ENCODE measurements at places on chromosomes 7 and 10.

DNA sequence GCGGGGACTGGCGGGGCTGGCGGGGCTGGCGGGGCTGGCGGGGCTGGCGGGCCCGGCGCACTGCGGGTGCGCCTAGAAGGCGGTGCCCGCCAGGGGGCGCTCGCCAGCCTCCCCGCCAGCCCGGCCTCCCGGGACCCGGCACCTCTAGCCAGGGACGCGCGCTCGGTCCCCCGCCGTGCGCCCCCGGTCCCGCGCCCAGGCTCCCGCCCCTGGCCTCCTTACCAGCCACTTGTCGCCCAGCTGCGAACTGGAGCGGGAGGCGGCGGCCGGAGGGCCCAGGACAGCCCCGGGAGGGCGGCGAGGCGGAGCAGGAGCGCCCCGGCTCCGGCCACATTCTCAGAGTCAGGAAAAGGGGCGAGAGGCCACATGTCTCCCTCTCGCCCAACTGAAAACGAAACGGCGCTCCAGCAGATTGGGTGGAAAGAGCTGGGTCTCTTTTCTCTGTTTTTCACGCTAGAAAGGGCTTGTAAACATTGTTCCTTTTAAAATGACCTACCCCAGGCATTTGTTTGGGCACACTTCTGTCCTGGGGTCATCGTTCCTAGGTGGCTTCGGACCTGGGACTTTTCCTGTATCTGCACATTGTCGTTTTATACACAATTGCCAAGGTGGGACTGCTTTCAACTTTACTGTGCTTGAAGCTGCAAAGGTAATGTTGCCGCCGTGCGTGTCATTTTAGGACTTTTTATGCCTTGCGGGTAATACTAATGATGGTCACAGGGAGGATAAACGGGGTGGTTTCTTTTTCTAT, 378 bp upstream of the PRKCQ start:
- DNase-seq, result peak; percentile 82

DNA sequence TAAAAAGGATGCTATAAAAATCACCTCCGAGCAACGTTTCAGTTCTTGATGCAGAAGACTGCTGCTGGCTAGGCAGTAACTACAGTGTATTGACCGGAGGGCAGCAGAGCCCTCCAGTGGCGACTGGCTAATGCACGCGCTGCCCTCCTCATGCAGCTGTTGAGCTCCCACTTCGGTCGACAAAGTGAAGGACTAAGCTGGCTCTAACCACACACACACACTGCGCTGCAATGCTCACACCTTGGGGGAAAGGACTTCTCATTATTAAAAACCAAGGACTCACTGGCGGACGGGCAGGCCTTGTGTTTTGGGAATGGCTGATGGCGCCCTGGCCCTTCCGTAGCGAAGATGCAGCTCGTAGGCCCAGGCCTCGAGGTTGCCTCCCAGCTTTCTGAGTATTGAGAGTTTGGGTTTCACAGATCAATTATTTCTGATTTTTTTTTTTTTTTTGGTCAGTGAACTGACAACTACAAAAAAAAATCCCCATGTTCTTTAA, 120.9 kb upstream of the DIP2C start:
- DNase-seq, result no peak

GRCh38 chr10:61125560-61126170, 181.7 kb upstream of the RHOBTB1 start:
- no peak for DNase-seq

GRCh38 chr10:43892062-43892770, 243.5 kb upstream of the ZNF32 start:
- no peak for DNase-seq

GRCh38 chr10:116272440-116273283, at the start of gene GFRA1:
Gene GFRA1 (minus strand): TSS chr10:116273206. CDS start chr10:116272029, 1,177 bp downstream.
- no peak for DNase-seq

DNA sequence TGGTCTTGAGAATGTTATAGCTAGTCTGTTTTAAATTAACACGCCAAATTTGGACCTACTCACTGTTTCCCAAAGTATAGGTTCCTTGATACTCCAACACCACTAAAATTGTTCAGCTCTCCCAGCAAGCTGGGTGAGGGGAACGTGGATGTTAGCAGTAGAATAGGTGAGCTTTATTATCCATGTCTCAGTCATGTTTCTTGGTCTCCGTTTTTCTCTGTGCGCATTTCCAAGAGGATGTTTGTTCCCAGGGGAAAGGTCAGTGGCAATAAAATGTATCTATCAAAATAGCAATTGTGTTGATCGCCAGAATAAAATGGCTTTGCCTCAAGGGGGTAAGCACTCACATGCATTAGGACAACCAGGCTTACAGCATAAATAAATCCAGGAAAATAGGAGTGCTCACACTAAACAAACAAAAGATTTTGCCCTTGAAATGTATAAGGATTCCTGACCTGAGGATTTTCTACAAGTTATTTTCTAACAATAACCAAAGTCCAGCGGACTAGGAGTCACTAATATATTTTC, 187.0 kb upstream of the C7orf33 start:
- no peak for DNase-seq

GRCh38 chr7:351681-352480, 61.9 kb downstream of the FOXL3 start:
- DNase-seq, result no peak

DNA sequence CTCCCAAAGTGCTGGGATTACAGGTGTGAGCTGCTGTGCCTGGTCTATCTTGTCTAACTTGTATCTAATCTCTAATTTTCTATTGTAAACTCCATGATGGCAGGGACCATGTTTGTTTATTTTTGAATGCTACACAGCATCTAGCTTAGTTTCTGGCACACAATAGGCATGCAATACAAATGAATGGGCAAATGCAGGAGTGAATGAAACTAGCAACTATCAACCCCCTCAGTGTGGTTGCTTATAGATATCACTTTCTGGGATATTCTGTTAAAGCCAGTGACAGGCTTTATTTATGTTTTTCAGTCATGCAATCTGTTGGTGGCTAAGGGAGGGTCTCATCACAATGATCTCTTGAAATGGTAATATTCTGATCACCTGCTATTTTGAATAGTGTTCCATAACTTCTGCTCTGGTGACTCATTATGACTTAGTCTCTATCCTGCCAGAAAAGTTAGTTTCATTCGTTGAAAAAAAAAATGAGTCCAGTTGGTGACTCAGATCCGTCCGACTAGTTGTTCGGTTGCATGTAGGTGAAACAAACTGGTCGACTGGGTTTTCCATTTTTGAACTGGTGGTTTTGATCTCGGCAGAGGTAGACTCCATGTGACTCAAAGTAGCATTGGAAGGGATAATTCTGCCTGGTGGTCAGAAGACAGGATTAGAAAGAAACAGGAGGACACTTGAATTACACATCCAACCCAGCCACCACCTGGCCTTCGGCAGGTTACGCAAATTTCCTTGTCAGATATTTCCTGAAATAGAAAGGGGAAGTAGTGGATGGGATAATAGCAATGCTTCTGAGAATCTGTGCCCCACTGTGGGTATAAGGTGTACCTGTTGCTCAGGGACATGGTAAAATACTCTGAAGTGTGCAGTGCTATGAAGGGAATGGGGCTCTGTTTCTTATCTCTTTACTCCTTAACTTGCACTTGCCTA, 76.8 kb downstream of the GATA3 start:
- DNase-seq, result peak; percentile 24

- DNase-seq, result no peak
These were observed 86.3 kb downstream of the RNF216 start for GRCh38 chr7:5694912-5695726.

DNA sequence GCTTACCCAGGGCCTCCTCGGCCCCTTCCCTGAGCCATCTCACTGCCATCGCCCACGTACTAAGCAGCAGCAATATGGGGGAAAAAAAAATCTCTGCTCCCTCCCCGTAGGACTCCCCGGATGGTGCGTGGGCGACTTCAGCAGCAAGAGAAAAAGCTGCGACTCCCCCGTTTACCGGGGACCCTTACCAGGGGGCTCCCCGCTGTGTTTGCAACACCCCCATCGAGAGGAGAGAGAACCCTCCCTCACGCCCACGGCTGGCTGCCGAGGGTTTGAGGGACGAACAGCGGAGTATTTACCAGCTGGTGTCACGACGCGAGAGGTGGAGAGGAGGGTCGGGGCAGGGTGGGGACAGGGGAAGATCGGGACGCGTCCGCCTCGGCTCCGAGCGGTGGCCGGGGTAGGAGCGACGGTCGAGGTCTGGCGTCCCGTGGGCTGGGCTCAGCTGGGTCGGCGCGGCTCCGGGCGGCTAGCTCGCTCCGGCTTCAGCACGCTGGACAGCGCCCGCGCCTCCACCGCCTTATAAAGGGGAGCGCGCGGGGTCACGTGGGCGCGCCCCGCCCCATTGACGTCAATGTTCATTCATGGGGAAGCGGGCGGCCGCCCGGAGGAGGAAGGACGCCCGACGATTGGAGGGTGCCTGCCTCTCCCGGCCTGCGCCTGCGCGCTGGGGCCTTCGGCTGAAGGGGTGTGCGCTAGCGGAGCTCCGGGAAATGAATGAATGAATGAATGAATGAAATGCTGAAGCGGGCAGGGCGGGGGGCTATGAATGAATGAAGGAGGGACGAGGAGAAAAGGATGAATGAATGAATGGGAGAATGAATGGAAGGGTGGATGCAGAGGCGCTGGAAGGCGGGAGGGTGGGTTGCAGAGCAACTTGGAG, at the start of gene VGF:
Gene VGF, minus strand, starts transcription at position 495 of the 883 bp plus-strand sequence. CDS start 726 bp downstream, outside the sequence.
- DNase-seq, result peak; percentile 98

DNA sequence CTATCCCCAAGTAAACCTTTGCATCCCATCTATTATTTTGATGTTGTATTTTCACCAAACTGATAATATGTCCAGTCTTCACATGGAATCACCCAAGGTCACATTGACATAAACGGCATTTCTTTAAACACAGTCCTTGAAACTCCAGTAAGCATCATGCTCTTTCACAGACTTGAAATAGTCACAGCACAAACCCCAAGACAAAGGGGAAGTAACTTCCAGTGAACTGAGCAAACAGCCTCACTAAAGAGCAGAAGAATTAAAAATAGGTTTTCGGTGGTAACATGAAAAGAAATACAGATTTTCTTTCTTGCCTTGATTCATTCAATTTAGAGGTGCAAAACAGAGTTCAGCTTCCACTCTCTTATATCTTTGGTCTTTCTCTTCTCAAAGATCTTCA, 253.7 kb downstream of the SFMBT2 start:
- DNase-seq, result no peak

All from LoVo (cell line).